ENCODE measurements at places on chromosomes 2 and 18.

- peaks cover 81% of the 10 kb centered on the region for H3K36me3 ChIP-seq
- H3K27me3 ChIP-seq = no peaks in the 10 kb centered on the region
- H3K27ac ChIP-seq = no peak overlapping the region
- DNase-seq = no peak
Observed at GRCh38 chr2:172586245-172586891, 30.5 kb downstream of the PDK1 start.

GRCh38 chr2:17245906-17246305 lies 272.3 kb downstream of the RAD51AP2 start:
- no peak overlapping the region for H3K4me3 ChIP-seq
- DNase-seq = no peak
- H3K4me1 ChIP-seq = no peaks in the 10 kb centered on the region
- H3K27me3 ChIP-seq = no peaks in the 10 kb centered on the region
- H3K36me3 ChIP-seq = no peaks in the 10 kb centered on the region

DNA sequence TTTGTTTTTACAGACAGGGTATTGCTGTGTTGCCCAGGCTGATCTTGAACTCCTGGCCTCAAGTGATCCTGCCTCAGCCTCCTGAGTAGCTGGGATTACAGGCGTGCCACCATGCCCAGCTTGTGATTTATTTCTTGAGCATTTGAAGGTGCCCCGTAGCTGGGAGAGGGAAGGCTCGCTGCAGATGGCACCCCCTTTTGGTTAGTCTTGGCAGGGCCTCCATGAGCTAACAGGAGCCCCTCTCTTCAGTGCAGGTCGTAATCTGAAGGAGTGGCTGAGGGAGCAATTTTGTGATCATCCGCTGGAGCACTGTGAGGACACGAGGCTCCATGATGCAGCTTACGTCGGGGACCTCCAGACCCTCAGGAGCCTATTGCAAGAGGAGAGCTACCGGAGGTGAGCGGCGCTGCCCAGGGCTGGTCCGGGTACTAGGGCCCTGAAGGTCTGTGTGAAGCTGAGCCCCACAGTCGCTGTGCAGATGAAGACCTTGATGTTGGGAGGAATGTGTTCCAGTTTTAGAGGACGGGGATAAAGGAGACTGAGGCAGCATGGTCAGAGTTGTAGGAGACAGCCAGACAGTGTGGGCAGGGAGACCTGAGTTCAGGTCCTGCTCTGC lies 6.7 kb downstream of the ASB1 start:
- no peak overlapping the region for H3K27ac ChIP-seq
- H3K27me3 ChIP-seq = no peaks in the 10 kb centered on the region
- no peak overlapping the region for H3K4me3 ChIP-seq
- H3K4me1 ChIP-seq = peaks cover 38% of the 10 kb centered on the region
- no peak for DNase-seq

DNA sequence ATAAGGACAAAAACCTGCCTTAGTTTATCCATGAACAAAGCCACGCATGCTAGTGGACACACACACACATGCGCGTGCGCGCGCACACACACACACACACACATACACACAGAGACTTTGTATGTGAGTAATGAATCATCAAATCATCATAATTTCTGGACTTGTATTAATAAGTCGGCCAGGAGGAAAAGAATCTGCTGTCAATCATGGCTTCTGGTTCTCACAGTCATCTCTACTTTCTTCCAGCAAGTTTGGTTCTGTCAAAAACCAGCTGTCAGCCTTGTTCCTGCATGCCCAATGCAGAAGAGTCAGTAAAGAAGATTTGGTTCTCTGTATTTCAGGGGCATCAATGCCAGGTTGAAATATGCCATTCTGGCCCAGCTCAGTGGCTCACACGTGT lies 1.1 kb upstream of the TTR start:
- H3K27me3 ChIP-seq = peaks cover 2% of the 10 kb centered on the region
- H3K4me3 ChIP-seq = no peak overlapping the region
- H3K4me1 ChIP-seq = no peaks in the 10 kb centered on the region
- no peaks in the 10 kb centered on the region for H3K36me3 ChIP-seq
- H3K27ac ChIP-seq = no peak overlapping the region
- no peak for DNase-seq

DNA sequence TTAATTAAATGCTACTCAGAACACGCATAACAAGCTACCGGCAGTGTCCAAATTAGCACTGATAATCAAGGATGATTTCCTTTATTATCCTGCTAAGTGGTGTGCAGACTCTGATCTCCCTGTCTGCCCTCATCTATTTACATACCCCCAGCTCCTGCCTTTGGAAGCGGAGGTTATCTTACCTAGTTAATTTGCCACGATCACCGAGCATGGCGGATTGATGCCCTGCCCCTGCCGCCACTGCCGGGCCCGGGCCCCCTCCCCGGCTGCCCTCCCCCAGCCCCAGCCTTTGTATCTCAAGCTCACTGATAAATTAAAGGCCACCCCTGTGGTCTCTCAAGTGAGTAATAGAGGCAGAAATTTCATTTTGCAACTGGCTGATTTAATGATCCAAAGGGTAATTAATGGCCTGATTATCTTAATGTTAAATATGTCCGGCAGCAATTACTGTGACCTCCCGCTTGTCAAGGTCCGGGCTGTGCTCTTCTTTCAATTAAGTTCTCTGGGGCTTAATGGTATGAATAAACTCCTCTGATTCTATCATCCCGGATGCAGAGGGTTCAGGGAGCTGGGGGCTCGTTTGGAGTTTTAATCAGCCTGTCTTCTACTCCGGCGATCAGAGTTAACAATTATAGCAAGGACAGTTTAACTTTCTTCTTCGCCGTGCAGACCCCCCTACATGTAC lies 113.4 kb downstream of the GBX2 start:
- peaks cover 5% of the 10 kb centered on the region for H3K4me1 ChIP-seq
- H3K4me3 ChIP-seq = no peak overlapping the region
- no peaks in the 10 kb centered on the region for H3K36me3 ChIP-seq
- no peak for DNase-seq
- peaks cover 13% of the 10 kb centered on the region for H3K27me3 ChIP-seq

DNA sequence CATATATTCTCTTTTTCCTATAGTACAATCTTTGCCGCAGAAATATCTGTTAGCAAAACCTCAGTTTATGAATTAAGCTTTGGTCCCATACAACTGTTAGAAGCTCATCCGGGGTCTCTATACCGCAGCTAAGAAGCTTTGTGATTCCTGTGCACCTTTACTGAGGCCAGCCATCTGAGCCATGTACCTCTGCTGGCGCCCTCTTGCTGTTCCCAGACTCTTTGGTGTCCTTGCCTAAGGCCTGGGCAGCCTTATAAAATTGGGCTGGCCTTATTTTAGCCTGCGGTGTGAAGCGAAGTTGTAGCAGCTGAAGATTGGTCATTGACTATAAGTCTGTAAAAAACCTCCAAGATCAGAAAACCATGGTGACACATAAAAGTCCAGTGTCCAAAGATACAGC lies 1135.1 kb upstream of the CHAC2 start:
- no peak overlapping the region for H3K27ac ChIP-seq
- H3K4me3 ChIP-seq = no peak overlapping the region
- H3K27me3 ChIP-seq = no peaks in the 10 kb centered on the region
- H3K36me3 ChIP-seq = no peaks in the 10 kb centered on the region
- DNase-seq = no peak

DNA sequence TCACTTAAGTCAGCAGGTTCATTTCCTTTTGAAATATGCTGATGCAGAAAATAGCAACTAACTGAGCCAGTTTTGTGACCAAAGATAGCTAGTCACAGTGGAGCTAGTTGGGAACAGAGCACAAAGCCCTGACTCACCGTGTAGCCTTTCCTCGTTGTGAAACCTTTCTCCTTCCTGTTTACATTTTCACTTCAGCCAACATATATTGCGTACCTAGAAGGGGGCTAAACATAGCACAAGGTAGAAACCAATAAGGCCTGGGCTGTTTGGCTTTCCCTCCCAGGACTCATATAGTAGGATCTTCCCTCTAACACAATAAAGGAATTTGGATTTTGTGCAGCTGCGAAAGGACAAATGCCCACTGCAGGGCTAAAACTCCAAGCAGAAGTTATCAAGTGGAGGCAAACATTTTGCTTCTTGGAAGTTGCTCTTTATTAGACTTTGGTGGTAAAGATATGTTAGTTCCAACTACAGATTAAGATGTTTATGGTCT lies 24.5 kb upstream of the LPIN2 start:
- peak; percentile 48 for DNase-seq
- H3K4me3 ChIP-seq = no peak overlapping the region
- no peaks in the 10 kb centered on the region for H3K36me3 ChIP-seq
- peaks cover 14% of the 10 kb centered on the region for H3K4me1 ChIP-seq

GRCh38 chr2:120448961-120449810 lies 103.2 kb downstream of the INHBB start:
- H3K4me1 ChIP-seq = no peaks in the 10 kb centered on the region
- H3K36me3 ChIP-seq = no peaks in the 10 kb centered on the region
- peaks cover 12% of the 10 kb centered on the region for H3K27me3 ChIP-seq
- no peak overlapping the region for H3K27ac ChIP-seq
- no peak overlapping the region for H3K4me3 ChIP-seq

DNA sequence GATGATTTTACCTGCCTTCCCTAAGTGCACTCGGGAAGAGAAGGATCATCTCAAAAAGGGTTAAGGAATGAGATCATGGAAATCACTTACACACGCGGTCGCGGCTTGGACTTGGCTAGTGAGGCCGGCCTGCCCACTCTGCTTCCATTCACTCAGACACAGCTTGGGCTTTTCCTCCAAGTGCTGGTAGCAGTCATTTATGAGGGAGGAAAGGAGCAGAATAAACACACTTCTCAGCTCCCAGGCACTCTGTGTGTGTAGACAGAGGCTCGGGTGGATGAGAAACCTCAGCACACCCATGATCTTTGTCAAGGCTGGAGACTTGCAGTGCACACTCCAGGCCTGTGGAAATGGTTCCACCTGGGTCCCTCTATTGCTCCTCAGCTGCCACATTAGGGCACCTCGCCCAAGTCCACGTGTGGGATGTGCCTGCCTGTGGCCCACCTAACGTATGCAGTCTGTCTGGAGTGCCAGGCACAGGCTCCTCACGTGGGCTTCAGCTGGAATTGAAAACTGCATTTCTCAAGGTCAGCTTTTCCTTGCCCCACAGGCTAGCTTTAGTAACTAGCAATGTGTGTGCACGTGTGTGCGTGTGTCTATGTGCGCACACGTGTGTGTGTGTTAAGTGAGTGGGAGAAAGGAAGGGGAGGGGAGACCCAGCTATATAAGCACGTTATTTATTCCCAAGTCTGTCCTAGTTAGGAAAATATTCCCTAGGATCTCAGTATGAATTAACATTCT lies 288.4 kb downstream of the SOX11 start:
- peaks cover 2% of the 10 kb centered on the region for H3K4me1 ChIP-seq
- H3K36me3 ChIP-seq = no peaks in the 10 kb centered on the region
- no peaks in the 10 kb centered on the region for H3K27me3 ChIP-seq

- H3K4me3 ChIP-seq = no peak overlapping the region
- DNase-seq = no peak
- no peaks in the 10 kb centered on the region for H3K36me3 ChIP-seq
Observed at GRCh38 chr2:55958756-55959155, 35.2 kb upstream of the EFEMP1 start.

GRCh38 chr2:55885944-55886281 lies 37.7 kb downstream of the EFEMP1 start:
- H3K4me3 ChIP-seq = no peak overlapping the region
- H3K36me3 ChIP-seq = no peaks in the 10 kb centered on the region
- H3K27ac ChIP-seq = no peak overlapping the region
- no peak for DNase-seq
- H3K4me1 ChIP-seq = no peaks in the 10 kb centered on the region

GRCh38 chr2:77521548-77521891 lies 656 bp downstream of the LRRTM4 start:
- no peak overlapping the region for H3K4me3 ChIP-seq
- DNase-seq = no peak
- H3K4me1 ChIP-seq = no peaks in the 10 kb centered on the region
- no peaks in the 10 kb centered on the region for H3K36me3 ChIP-seq

- peaks cover 79% of the 10 kb centered on the region for H3K36me3 ChIP-seq
- DNase-seq = no peak
- no peak overlapping the region for H3K27ac ChIP-seq
- H3K4me3 ChIP-seq = no peak overlapping the region
Observed at GRCh38 chr18:13107074-13107473, 111.5 kb upstream of the LDLRAD4 start.

- DNase-seq = no peak
- peaks cover 17% of the 10 kb centered on the region for H3K27me3 ChIP-seq
- H3K36me3 ChIP-seq = no peaks in the 10 kb centered on the region
Observed at GRCh38 chr18:49548229-49548636, 13.6 kb upstream of the LIPG start.

GRCh38 chr2:5691221-5691984 lies 781 bp upstream of the SOX11 start:
- peaks cover 7% of the 10 kb centered on the region for H3K4me1 ChIP-seq
- H3K36me3 ChIP-seq = peaks cover 11% of the 10 kb centered on the region

DNA sequence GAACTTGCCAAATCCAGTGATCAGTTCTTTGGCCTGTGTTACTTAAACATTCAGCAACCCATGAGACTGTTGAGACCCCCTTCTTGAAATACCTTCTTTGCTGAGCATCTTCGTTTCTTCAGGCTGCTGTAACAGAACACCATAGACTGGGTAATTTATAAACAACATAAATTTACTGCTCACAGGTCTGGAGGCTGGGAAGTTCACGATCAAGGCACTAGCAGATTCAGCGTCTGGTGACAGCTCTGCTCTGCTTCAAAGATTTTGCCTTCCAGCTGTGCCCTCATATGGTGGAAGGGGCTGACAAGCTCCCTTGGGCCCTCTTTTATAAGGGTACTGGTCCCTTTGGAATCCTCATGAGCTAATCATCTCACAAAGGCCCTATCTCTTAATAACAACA lies 28.8 kb upstream of the TSPYL6 start:
- H3K4me3 ChIP-seq = no peak overlapping the region
- no peak overlapping the region for H3K27ac ChIP-seq
- no peak for DNase-seq
- no peaks in the 10 kb centered on the region for H3K27me3 ChIP-seq

DNA sequence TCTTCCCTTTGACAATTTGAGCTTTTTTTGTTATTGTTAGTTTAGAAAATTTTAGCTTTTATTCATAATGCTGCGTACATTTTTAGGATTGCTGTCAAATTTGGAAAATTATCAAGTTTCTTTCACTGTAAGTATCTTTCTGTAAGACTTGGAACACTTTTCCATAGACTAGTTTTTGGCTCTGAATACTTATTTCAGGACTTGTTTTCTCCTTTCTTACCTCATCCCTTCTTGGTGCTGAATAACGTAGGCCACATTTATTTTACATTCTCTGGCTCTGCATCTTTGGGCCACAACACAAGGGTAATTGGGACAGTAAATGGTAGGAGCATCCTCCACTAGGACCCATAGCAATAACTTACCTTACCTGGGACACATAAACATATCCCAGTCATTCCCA lies 85.1 kb downstream of the CCDC85A start:
- H3K27ac ChIP-seq = no peak overlapping the region
- H3K4me1 ChIP-seq = no peaks in the 10 kb centered on the region
- no peak for DNase-seq
- H3K27me3 ChIP-seq = no peaks in the 10 kb centered on the region
- no peaks in the 10 kb centered on the region for H3K36me3 ChIP-seq

All from activated CD8-positive, alpha-beta T cell treated with anti-CD3 and anti-CD28 coated beads, Interleukin-2, amount 10 ng/mL, durations not matched to agents 7 days and 5 days (primary cell).